ENCODE measurements at places on chromosomes 7 and 10. TPM values are rescaled to one million over a fixed set of nuclear protein-coding genes. Genes with fewer than 3 reads are reported as not detected.

Gene SPDYE6
- not detected for total RNA-seq

Gene FAM180A
- total RNA-seq: 3.6 TPM

Gene SCART1
- 2.9 TPM for total RNA-seq

Gene PLXDC2
- 65.8 TPM for total RNA-seq

Gene SFTPA2
- not detected for total RNA-seq

Gene OPTN
- total RNA-seq: 39.9 TPM
